Retinal pigment epithelial cell (primary cell): ENCODE measurements at places on chromosomes 6 and 20.

DNA sequence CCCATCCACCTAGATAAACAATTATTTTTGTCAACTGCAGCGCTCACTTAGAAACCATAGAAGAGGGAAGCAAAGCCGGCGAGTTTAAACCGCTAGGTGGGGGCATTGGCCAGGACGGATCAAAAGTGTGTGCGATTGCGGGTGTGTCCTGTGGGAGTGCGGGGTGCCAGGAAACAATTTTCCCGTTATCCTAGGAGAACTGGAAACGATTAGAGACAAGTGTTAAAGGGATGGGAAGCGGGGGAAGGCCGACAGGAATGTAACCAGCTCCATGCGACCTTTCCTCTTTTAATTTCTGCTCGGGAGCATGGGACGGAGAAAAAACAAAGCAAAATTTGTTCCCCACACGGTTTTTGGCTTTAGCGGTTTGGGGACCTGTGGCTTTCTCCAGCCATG, 2.8 kb upstream of the HTR1B start:
- DNase-seq: peak; percentile 42

DNA sequence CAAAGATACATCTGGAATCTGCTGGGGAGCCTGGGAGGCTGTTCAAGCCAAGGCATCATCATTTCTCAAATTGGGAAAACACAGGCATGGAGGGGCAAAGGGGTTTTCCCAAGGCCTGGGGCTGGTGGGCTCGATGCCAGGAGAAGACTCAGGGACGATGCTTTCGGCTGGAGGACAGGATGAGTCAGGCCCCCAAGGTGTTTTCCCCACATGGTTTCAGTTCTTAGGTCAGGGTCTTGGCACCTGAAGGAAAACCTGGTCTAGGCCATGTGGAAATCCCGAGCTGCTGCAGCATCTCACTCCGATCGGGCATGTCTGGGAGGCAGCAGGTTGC, 348.1 kb downstream of the CDC5L start:
- DNase-seq: no peak

GRCh38 chr20:63739130-63740069, at the start of gene SLC2A4RG:
Gene SLC2A4RG (plus strand): TSS chr20:63739776. CDS start chr20:63739913, 137 bp downstream.
- DNase-seq: no peak

DNA sequence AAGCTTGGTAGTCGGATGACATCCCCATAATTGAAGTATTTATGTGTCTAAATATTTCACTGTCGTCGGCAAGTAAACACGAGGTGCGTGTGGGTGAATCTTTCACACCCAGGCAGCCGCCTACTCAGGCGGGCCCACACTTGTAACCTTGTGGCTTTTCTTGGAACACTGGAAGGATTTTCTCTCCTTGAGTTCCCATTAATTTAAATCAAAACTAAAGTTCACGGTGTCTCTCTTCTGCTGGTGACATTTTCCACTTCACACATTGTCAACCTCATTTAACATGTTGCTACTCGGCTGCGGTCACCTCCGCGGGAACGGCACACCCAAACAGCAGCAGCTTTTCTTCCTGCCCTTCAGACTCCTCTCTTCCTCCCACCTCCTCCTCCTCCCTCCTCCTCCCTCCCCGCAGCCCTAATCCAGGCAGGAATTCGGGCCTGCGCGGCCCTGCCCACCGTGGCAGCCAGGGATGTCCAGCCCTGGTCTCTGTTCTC, 336.6 kb downstream of the QKI start:
- DNase-seq: peak; percentile 19

GRCh38 chr6:51827580-51827979, 259.8 kb downstream of the PKHD1 start:
- DNase-seq: no peak

- no peak for DNase-seq
Observed at GRCh38 chr6:37690964-37691735, 6.5 kb downstream of the MDGA1 start.

DNA sequence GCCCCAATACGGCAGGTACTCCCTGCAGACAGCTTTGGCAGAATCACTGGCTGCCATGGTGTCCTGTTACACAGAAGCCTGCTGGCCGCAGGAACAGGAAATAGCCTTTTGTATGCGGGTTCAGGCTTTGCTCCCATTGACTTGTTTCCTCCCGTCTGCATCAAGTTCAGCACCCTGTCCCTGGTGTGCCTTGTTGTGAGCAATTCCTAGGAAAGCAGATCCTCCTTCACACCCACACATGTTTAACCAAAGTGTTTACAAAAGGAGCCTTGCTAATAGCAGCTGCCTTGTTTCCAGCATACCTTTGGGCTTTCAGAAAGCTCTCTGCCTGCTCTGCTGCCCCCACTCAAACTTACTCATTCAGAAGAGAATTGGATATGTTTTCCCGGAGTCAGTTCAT, 127.2 kb upstream of the SUPT3H start:
- no peak for DNase-seq

DNA sequence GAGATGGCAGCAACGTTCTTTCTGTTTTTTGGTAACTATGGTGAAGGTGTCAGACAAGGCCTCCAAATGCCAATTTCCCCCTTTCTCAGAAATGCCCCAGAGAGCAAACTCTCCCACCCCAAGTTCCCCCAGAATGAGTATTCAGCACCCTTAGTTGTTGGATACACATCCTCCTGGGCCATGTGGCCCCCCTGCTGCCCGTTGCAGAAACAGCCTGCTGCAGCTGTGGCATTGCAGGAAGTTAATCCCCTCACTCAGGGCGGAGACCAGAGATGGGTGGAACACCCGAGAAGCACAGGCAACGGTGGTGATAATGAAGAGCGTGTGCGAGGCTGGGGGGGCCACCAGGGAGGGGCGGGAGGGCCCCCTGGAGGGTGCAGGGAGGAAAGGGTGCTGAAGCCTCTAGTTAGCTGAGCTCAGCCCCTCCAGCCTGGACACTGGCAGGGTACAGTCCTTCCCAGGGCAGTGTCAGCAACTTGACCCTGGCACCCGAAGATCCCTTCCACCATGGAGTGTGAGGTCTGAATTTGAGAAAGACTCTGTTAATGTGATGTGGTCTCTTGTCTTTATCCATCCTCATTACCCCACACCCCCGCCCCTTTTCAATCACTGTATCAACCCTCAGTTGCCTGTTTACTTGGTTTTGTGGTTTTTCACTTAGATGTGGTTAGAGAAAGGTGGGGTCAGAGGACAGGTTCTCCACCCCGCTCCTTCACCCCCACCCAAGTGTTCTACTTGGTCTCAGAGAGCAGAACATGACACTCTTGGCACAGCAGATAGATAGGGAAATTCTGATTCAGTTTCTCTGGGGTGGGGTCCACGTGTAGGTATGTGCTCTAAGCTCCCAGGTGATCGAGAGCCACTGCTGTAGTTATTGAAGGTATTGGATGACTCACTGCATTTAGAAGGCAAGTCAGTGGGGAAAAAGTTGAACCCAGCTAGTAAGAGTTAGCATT, 208.8 kb upstream of the SUPT3H start:
- no peak for DNase-seq

- DNase-seq: no peak
Observed at GRCh38 chr6:134630508-134631121, 312.7 kb upstream of the SGK1 start.

GRCh38 chr20:13883425-13883824, 98.6 kb downstream of the NDUFAF5 start:
- DNase-seq: no peak

- DNase-seq: no peak
Observed at GRCh38 chr6:40930555-40930954, 108.5 kb downstream of the UNC5CL start.

GRCh38 chr20:32806356-32806755, 13.4 kb upstream of the MAPRE1 start:
- no peak for DNase-seq

- DNase-seq: no peak
Observed at GRCh38 chr20:57582432-57583288, 21.8 kb downstream of the PCK1 start.

- DNase-seq: no peak
Observed at GRCh38 chr6:74870403-74870802, 335.4 kb downstream of the COL12A1 start.

GRCh38 chr6:24864343-24864742, 65.6 kb upstream of the ARMH2 start:
- no peak for DNase-seq

- DNase-seq: no peak
Observed at GRCh38 chr6:149319422-149319821, 1.9 kb downstream of the TAB2 start.

DNA sequence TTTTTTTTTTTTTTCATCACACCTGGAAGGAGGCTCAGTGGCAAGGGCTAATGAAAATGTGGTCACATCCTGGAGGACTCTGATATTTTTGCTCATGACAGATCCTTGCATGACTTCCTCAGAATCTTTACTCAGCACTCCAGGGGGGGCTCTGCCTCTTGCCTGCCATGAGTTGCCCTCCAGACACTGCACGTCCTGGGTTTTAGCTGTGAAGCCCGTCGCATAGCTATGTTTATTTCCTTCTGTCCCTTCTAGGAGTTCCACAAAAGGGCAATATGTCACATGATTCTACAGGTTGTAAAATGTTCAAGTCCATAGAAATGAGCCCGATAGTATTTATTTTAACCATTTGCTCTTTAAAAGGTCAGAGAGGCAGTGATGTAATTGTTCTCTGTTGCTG, 18.2 kb downstream of the MAS1 start:
- DNase-seq: no peak

GRCh38 chr6:4964675-4965561, 38.9 kb downstream of the RPP40 start:
- DNase-seq: no peak

- no peak for DNase-seq
Observed at GRCh38 chr20:19775353-19776253, 17.5 kb downstream of the RIN2 start.

GRCh38 chr20:50296450-50297375, 106.1 kb downstream of the CEBPB start:
- DNase-seq: no peak

- DNase-seq: no peak
Observed at GRCh38 chr6:156449569-156449968, 327.6 kb upstream of the ARID1B start.

GRCh38 chr6:20997143-20997769, 463.0 kb downstream of the CDKAL1 start:
- DNase-seq: no peak

DNA sequence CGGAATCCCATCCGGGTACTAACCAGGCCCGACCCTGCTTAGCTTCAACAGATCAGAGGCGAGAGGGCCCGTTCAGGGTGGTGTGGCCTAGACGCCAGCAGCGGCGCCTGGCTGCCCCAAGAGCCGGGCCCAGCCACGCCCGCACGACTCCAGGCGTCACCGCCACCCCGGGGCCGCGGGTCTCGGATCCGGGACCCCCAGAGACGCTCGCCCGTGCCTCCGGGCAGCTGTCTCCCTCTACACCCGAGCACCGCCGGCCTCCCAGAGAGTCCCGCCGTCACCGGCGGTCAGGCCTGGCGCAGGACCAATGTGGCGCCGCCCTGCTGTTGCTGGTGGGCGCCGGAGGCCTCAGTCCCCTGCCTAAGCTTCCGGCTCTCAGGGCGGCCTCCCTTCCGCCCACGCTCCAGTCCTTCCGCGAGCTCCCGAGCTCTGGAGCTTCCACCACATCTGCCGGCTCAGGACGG, 441.2 kb upstream of the DEFB115 start:
- no peak for DNase-seq

DNA sequence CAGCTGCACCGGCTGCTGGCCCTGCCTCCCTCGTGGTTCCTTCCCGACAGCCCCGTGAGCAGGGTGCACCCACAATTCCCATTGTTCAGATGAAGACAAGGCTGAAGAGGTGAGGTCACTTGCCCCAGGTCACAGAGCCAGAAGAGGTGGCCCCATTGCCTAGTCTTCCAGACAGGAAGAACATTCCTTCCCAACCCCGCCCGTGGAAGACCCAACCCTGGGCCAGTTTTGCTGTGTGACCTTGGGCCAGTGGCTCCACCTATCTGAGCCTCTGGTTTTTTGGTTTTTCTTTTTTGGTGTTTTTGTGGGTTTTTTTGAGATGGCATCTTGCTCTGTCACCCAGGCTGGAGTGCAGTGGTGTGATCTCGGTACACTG, 61.7 kb downstream of the RIPOR3 start:
- DNase-seq: no peak

DNA sequence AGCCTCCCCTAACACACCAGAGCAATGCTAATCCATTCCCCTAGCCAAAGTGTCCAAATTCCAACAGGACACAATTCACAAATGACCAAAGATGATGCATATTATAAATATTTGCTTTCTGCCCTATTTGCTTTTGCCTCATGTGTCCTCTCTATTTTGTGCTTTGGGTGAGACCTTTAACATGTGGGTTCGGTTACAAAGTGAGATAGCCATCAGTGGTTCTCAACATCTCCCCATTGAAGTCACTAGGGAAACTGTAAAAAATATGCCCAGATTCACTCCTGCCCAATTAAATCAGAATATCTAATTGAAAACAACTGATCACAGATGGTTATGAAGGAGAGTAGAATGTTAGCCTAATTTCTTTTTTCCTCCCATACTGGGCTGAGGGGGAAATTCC, 159.2 kb downstream of the MTFR2 start:
- DNase-seq: no peak

DNA sequence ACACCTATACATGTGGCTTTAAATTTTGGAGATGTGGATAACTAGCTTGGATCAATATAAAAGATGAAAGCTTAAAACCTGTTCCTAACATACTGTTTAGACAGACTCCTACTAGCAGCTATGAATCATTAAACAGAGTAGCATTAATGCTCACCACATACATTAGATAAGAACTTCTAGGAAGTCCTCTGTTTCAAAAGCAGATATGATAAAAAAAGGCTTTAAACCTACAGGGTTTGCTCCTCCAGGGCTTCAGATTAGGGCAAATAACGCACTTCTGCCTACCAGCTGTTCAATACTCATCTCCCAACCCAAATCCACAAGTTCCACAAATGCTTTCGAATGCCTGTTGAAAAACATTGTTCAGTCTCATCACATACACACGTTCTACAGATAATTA, 1.5 kb downstream of the REPS1 start:
- no peak for DNase-seq

DNA sequence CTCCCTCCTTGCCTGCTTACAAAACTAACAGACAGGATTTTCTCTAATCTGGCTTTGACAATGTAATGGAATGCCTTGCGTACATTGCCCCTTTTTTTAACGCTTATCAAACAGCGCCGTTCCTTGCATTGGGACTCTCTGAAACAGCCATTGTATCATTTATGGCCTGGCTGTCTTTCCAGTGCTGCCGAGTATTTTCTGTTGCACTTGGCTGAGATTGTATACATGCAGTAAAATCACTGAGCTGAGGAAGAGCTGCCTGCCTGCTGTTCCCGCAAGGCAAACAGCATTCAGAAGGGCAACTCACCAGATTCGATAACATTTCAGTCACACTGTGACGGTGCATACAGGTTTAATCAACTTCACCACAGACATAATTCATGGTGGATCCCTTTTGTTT, 106.0 kb downstream of the SH3BGRL2 start:
- no peak for DNase-seq

- DNase-seq: no peak
Observed at GRCh38 chr6:112007254-112007653, 46.6 kb upstream of the CCN6 start.

- DNase-seq: no peak
Observed at GRCh38 chr6:40251637-40252300, 317.5 kb upstream of the MOCS1 start.
